ENCODE measurements at places on chromosomes 3 and 15.

DNA sequence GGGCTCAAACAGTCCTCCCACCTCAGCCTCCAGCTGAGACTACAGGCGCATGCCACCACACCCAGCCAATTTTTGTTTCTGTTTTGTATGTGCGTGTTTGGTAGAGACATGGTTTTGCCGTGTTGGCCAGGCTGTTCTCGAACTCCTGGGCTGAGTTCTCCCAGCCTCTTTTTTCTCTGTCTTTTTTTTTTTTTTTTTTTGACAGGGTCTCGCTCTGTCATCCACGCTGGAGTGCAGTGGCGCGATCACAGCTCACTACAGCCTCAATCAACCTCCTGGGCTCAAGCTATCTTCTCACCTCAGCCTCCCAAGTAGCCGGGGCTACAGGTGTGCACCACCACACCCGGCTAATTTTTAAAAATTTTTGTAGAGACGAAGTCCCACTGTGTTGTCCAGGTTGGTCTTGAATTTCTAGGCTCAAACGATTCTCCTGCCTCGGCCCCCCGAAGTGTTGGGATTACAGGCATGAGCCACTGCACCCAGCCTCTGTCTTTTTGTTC lies 867 bp upstream of the DCAF1 start:
- DNase-seq = no peak

DNA sequence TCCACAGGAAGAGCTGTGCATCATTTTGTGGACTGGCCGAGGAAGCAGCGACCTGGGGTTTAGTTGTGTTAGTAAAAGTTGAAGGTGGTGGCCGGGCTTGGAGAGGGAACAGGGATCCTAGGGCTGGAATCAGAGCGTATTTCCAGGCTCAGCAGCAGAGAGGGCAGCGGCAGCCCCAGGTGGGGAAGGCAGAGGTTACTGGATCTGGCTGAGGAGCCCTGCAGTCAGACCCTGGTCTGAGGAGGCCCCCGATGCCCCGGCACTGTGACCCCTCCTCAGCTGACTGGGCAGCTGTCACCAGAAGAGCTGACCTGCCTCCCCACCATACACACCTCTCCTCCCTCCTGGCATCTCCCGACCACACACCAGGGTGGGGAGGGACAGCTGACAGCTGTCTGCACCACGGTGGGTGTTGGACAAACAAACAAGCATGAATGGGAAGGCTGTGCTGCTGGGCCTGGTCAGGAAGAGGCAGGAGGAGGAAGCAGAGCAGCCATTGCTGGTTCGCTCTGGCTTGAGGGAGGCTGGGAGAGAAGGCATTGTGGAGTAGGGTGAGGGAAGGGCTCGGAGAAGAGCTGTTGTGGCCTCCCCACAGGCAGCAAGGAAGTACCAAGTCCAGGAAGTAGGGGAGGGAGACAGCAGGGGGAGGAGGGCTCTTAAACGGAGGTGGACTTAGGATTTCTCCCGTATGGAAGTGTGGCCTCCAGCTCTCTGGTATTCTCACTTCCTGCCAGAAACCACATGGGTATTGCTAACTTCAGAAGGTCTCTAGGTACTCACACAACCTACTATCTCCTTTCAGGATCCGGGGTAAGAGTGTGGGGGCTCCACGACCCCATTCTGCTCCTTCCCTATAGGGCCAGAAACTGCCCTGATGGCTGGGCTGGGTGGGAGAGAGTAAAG lies 49.5 kb upstream of the HACD2 start:
- DNase-seq = no peak

DNA sequence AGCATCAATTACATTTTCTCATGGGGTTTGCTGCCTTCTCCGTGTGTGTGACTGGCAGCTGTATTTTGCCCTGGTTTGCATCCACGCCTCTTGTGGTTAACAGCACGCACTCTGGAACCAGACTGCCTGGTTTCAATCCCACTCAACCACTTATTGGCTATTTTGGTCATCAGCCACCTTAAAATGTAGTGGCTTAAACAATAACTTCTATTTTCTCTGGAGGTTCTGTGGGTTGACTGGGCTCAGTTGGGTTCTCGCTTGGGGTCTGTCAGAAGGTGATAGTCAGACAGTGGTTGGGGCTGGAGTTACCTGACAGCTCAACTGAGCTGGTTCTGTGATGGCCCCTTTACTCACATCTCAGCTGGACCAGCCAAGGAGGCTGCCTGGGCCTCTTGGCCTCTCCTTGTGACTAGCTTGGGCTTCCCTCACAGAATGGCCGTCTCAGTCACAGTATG lies 36.8 kb downstream of the EHD4 start:
- DNase-seq = no peak

GRCh38 chr15:98881526-98882520 lies 125.8 kb downstream of the PGPEP1L start:
- no peak for DNase-seq

DNA sequence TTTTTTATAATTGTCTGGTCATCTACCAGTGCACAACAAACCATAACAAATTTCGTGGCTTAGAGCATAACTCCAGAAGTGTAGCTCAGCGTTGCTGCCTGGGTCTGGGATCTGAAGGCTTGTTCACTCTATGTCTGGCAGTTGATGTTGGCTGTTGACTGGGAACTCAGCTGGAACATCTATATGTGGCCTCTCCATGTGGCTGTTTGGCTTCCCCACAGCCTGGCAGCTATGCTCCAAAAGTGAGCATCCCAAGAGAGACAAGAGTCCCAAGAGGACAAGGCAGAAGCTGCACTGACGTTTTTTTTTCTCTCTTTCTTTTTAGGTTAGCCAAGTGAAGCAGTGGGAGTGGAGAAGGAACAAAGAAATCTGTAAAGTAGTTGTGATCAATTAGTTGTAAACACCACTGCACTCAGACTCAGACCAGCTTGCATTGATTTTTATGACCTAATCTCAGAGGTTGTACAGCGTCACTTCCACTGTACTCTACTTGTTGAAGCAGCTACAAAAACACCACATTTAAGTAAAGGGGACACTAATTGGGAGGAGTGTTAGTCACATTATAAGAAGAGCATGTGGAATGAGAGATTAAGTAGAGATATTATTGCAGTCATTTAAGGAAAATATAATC lies 2.5 kb upstream of the GPR176 start:
- no peak for DNase-seq

DNA sequence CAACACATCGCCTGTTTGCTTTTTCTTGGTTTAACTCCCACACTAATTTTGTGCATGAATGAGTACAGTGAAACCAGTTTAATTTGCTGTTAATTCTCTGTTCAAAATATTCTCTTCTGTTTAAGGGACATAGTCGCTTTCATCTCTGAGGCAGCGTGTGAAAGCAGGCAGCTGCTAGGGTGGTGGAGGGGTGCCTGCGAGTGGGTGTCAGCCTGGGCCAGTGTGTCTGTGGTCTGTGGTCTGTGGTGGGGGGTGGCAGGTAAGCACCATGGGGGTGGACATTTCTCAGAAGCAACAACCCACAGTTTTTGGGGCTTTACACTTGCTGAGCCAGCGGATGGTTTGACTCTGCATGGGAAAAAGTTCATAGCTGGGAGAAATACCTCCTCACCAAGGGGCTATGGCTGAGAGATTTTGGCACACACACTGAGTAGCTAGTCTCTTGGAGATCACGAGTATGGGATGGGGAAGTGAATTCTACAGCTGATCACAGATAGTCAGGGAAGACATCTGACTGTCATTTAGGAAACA lies 109.2 kb downstream of the EPHB1 start:
- no peak for DNase-seq

DNA sequence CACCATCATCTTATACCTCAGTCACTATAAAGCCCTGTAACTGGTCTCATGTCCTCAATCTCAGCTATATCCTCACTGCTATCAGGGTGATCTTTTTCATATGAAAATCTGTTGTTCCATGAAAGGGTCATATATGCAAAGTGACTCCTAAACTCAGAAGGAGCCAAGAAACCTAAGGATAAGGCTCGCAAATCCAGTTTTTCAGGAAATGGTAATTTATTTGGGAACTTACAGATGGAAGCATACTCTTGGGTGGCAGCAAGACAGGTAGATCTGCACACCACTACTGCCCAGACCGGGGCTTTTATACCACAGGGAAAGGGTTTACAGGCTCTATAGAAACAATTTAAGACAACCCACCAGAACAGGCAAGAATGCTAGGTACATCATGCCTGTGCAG lies 272.3 kb downstream of the UBE2E2 start:
- peak; percentile 78 for DNase-seq

DNA sequence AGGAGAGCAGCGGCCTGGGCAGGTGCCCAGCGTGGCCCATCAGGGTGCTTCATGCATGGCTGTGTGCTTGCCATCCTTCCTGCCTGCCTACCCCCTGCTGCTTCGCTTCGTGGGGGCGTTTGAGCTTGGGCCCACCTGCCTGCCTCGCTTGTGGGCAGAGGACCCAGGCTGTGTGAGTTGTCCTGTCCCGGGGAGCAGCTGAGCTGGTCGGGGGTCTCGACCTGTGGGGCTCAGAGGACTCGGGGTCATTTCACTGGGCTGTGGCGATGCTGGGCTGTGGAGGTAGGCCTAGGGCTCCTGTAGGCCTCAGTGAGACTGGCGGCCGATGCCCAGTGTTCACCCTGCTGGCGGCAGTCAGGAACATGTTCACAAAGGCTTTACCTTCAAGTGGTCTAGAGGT lies 12.1 kb upstream of the STAB1 start:
- no peak for DNase-seq

DNA sequence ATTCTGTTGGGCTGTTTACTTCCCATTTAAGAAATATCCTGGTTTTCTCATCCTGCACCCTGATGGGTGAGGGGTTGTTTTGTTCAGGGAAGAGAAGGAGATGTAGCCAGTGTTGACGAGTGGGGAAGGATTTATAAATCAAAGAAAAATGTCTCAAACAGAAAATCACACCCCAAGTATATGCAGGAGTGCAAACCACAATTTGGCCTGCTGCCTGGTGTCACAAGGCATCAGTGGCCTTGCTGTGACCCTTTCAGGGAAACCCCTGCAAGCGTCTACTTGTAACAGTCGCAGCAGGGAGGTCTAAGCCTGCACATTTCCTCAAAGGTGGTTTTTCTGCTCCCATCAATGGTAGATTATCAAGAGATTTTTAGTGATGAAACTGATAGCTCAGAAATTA lies 132.6 kb upstream of the LRRN1 start:
- no peak for DNase-seq

DNA sequence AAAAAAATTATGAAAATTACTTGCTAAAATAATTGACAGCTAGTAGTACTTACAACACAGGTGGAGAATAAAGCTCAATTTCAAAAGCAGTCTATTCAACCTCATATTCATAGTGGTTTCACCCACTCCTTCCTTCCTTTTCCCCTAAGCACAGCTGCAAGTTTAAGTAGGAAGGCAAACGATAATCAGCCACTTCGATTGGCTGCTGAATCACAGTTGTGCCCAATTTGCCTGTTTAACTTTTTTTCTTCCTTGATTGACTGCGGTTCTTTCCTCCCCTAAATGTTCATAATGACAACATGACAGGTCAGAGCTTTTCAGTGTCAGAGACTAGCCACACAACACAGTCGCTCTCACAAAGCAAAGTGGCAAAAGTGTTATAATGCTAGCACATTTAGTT lies 468.0 kb upstream of the GBE1 start:
- no peak for DNase-seq

DNA sequence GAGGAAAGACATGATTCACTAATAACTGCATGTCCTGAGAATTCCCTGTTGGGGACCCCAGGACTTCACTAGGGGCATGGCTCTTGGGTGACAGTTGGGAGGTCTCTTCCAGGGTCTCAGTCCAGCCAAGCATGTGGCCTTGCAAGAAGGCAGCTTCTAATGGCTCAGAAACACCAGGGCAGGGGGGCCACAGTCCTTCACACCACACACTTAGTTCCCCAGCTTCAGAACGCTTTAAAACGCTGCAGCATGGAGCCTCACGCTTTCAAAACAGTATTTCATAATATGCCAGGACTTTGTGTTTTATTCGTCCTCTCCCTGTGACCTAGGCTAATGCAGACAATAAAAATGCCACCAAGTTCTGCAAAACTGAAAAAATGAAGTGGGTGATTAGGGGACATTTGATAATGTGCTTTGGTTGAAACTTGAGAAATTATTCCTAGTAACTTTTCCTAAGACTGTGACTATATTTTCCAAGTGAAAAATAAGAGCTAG lies 48.4 kb upstream of the LIMD1 start:
- no peak for DNase-seq

- DNase-seq = no peak
Measured at GRCh38 chr3:165827883-165828282, 9.3 kb downstream of the BCHE start.

DNA sequence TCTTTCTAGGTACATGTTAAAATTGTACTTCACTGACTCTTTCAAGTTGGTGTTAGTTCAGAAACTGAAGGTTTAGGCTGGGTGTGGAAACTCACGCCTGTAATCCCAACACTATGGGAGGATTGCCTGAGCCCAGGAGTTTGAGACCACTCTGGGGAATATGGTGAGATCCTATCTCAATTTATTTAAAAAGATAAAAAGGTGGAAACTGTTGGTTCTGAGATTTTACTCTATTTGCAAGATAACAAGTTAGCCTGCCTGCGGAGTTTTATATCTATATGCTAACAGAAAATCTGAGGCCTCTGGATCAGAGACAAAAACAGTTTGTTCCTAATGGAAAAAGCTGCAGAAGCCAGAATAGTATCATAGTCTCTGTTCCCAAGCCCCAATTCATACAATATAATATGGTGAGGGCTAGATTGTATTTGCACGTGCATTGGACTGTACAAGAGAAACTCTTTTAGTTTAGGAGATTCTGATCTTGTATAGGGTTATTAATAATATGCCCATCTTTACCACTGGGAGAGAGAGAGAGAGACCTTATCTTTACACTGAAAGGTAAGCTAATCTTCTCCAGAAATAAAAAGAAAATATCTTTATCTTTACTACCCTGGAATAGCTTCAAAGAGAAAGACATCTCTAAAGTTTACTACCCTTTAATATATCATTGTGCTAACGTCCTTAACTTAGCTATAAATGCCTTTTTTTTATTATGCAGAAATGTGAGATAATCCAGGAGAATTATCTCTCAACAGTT lies 1267.6 kb downstream of the OTOL1 start:
- no peak for DNase-seq

DNA sequence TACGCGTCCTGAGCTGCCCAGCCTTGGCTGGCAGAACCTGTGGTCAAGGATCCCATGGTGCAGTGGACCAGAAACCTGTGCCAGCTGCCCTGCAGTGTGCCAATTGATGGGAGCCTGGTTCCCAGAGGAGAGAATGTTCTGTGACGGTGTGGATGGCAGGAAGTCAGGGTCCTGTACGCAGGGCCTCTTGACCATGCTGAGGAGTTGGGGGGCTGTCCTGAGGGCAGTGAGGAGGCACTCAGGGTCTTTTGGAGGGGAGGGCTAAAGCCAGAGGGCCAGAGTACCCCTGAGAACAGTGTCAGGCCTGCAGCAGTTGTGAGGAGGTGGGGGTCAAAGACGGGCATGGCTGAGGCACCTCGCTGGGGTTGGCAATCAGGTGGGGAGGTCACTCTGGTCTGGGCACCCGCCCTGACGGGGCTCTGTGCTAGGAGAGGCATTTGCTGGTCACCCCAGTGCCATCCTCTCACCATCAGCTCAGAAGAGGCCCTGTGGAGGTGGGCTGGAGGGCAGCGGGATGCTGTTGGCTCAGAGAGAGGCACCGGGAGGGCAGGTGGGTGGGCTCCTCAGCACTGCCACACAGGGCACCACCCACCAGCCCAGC lies 61.0 kb downstream of the SCN5A start:
- DNase-seq = no peak
